ENCODE measurements at places on chromosomes 11 and 22. TPM values are rescaled to one million over a fixed set of nuclear protein-coding genes. Genes with fewer than 3 reads are reported as not detected.

- no peak for DNase-seq
These were observed 6.6 kb upstream of the CDC42BPG start for GRCh38 chr11:64850979-64851567.

OR52E1 gene
- not detected for polyA plus RNA-seq

GRCh38 chr11:117395476-117395875 is 67.8 kb downstream of the CEP164 start:
- no peak for DNase-seq

DNA sequence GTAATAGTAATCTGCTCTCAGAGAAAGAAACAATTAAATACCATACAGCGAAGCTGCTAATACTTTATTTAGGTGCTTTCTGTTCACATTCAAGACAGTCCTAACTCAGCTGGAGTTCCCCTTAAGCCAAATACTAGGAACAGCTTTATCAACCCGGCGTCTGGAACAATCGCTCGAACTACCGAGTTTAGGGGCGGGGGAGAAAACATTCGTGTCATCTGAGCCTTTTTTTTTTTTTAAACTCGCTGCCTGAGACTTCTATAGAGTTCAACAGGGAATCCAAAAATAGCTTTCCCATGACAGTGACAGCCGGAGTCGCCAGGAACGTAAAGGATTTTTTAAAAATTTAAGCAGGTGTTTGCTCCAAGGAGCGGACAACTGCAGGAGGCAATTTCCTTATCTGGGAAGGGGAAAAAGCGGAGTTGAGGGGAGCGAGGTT is 852 bp downstream of the TRAF6 start:
- peak; percentile 46 for DNase-seq

Measured in right renal cortex interstitium (tissue), 3 donors.